GM18507 (cell line): ENCODE measurements at places on chromosomes 12 and 14.
A peak's percentile ranks its signal among the peaks of the same experiment; 100 is the strongest.

GRCh38 chr14:78414172-78414571 lies 244.0 kb downstream of the NRXN3 start:
- no peak for DNase-seq

GRCh38 chr12:12946686-12947355 lies 5.1 kb downstream of the GPRC5D start:
- DNase-seq: no peak

- no peak for DNase-seq
These were observed 1.7 kb upstream of the ANKRD33 start for GRCh38 chr12:51886021-51886710.

DNA sequence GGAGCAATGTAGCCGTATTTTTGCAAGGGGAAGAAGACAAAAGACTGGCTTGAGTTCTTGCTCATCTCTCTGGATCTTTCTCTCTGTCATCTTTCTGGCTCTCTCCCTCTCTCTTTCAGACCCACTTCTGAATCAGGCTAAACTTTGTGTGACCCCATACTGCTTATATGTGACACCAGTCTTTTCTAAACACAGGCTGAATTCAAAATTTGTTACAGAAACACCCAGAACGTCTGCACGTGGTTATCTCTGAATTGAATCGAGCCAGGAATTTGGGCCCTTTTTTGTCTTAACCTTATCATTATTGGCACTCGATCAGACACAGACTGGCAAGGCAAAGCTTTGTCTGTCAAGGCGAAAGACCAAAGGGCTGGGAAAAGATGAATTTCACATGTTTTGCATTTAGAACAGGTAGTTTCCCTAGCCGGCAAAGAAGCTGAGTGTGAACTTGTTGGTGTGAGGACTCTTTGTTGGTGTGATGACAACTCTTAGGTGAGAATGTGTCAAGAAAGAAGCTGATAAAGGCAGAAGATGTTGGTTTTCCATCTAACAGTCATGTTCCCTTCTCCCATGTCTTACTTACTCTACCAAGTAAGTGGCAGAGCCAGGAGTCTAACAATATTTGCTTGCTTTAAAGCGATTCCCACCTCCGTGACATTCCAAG lies 150.2 kb upstream of the RFLNA start:
- no peak for DNase-seq

GRCh38 chr12:71566655-71567054 lies 97.0 kb downstream of the ZFC3H1 start:
- no peak for DNase-seq

GRCh38 chr14:20274062-20274461 lies 31.7 kb downstream of the TTC5 start:
- no peak for DNase-seq

DNA sequence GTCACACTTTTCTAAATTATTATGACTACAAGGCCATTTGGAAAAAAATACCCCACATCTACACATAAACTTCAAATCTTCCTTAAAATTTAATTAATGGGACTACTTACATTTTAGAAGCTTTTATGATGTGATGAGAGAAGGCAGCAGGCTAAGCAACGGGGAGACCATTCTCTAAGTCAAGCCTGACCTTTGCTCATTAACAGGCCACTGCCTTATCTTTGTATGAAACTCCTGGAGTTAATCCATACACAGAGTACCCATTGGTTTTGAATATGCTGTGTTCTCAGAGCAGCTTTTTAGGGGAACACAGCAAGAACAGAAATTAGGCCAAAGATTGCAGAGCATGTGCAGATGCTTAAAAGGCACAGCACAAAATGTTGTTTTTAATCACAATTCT lies 35.5 kb upstream of the LRIG3 start:
- no peak for DNase-seq

GRCh38 chr12:32455607-32456071 lies 56.3 kb downstream of the FGD4 start:
- peak; percentile 20 for DNase-seq

DNA sequence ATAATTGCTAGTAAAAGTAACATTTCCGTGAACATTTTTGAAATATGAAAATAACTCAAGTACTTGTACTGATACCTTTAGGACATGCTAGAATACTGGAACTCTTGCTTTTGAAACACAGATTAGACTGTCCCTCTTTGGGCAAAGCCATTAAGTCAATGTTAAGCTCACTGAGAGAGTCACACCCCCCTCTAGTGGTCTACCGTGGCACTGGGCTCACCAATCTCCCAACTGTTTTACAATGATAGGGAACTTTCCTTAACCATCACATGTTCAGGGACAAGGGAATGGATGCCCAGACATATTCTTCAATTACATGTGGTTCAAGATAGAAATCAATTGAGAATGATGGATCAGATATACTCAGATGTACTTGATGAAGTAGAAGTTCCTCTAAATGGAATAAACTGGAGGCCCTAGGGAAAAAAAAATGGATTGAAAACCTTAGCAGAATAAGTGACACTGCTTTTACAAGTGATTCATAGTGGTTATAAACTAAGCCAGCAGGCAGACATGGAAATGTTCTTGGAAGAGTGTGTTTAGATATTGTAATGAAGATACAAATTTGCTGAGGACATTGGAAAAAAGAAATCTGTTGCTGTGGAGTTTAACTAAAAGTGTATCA lies 17.8 kb downstream of the NANOG start:
- peak; percentile 37 for DNase-seq

DNA sequence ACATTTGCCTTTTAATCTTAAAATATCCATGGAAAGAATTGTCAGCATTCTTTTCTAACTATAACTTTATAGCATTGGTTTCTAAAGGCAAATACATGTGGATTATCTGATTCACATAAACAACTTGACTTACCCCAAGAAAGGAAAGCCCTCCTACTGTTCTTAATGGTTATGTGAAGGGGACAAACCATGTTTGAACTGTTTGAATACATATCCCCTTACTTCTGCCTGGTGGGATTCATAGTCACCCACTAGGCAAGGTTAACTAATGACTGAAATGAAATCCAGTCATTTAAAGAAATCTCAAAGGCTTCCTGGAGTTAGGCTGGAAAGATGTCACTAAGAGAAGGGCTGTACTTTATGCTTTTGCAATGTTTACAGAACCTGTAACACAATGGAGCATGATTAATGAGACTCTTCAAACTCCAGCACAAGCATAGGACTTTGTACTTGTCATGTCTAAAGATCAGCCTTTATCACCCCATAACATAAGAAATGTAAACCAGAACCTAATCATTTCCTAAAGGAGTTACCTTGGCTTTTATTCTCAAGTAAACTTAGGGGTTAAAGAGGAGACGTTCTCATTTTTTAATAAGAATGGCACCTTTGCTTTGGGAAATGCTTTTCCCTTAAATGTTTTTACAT lies 10.2 kb upstream of the FLRT2 start:
- DNase-seq: no peak

DNA sequence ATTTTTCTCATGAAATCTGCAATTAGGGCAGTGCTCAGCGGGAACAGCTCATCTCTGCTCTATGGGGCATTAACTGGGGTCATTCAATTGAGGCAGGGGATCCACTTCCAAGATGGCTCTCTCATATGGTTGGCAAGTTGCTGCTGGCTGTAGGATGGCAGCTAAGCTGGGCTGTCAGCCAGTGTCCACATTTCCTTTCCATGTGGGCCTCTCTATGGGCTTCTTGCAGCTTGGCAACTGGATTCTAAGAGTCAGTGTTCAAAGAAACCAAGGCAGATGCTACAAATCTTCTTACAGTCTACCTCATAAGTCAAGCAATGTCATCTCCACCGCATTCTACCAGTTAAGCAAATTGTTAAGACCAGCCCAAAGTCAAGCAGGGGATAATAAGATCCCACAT lies 50.3 kb upstream of the TMCC3 start:
- no peak for DNase-seq

GRCh38 chr14:99946652-99947489 lies 118.4 kb upstream of the EVL start:
- DNase-seq: no peak
